ENCODE measurements at places on chromosomes 13 and 19. TPM values are rescaled to one million over a fixed set of nuclear protein-coding genes. Genes with fewer than 3 reads are reported as not detected.

MAN2B1 gene
- total RNA-seq, result 32.4 TPM

CCDC122 gene
- total RNA-seq, result 5.4 TPM

KIR2DL3 gene
- total RNA-seq, result not detected

SULT2B1 gene
- total RNA-seq, result not detected

URAD gene
- total RNA-seq, result not detected

CAPS gene
- total RNA-seq, result 35.8 TPM

LPAR2 gene
- total RNA-seq, result 7.5 TPM

N4BP2L2 gene
- 168 TPM for total RNA-seq

LILRA1 gene
- 0.61 TPM for total RNA-seq

TEX26 gene
- total RNA-seq, result not detected

PCDH20 gene
- total RNA-seq, result 3.3 TPM
